ENCODE measurements at places on chromosomes 3 and 15. TPM values are rescaled to one million over a fixed set of nuclear protein-coding genes. Genes with fewer than 3 reads are reported as not detected.

GOLGA8J gene
- total RNA-seq, result 0.52 TPM

WDR6 gene
- total RNA-seq, result 114 TPM

HHATL gene
- not detected for total RNA-seq

LRRN1 gene
- total RNA-seq, result 6.6 TPM

C3orf80 gene
- total RNA-seq, result 1.4 TPM

GPR176 gene
- total RNA-seq, result 4.6 TPM

DNA sequence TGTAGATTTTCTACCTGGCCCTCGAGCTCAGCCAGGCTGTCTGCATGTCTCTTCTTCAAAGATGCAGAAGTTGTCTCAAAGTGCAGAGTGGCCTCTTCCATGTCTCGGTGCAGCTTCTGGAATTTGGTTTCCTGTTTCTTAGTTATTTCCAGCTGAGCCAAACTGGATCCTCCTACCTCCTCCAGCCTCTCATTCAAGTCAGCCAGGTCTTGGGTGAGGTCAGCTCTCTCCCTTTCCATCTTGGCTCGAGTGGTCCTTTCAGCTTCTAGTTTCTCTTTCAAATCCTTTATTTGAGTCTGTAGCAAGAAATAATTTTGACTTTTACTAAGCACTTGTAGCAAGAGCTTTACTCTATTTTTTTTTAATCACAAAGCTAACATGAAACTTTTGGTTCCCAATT, 81.8 kb downstream of the MYH15 start:
- H3K36me3 ChIP-seq, result no peaks in the 10 kb centered on the region
- H3K27me3 ChIP-seq, result no peaks in the 10 kb centered on the region
- H3K27ac ChIP-seq, result no peak overlapping the region
- DNase-seq, result no peak
- no peak overlapping the region for H3K4me3 ChIP-seq
- no peaks in the 10 kb centered on the region for H3K4me1 ChIP-seq

DNA sequence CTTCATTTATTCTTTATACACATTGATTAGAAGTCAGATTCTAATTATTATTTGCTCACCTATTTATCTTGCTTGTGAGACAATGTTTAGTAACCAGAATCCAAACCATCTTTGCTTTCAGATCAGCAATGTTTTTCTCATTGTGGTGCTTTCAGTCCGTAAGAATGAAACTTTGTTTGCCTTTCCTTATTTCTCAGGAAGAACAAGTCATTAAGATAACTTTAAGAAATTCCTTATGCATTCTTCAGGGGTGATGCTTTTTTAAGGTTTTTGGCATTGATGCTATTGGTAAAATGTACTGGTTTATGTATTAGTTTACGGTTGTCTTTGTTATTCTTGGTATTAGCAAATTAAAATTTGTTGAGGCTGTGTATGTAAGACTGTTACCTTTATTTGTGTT, 120.8 kb upstream of the POU1F1 start:
- no peaks in the 10 kb centered on the region for H3K27me3 ChIP-seq
- DNase-seq, result no peak
- H3K27ac ChIP-seq, result no peak overlapping the region
- no peak overlapping the region for H3K4me3 ChIP-seq

DNA sequence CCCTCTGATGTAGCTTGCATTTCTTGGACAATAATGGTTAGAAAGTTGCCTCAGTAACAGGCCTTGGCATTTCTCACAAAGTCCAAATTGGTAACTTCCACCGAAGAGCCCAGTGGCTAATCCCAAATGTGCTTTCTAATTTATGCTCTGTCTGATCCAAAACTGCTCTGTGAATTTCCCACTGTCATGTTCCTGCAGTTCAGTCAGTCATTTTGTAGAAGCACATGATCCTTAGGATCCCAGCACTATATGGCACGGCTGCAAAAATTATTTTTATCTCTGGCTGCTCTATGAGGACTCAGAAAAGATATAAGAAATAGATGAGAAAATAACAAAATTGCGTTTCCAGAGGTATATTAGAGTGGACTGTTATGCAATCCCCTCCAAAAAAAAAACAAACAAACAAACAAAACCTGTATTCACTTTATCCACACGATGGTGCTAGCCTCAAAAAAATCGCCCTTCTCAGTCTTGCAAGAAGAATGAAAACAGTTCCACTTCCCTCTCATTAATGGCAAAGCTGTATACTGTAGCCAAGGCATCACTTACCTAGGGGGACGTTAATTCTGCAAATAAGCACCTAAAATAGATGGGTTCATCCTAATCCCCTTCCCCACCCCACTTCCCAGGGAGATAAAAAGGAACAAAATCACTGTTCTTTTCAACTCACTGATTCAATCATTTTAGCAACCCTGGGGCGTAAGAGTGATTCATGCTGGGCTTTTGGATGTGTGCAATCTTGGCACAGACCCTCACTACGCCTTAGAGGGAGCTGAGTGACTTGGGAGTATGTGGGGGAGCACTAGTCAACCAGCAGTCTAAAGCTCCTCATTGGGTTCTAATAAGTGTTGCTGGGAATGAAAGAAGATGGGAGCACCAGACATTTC, 61.3 kb downstream of the TMCO5A start:
- no peak for DNase-seq
- no peak overlapping the region for H3K4me3 ChIP-seq
- H3K4me1 ChIP-seq, result peaks cover 5% of the 10 kb centered on the region
- no peaks in the 10 kb centered on the region for H3K27me3 ChIP-seq

DNA sequence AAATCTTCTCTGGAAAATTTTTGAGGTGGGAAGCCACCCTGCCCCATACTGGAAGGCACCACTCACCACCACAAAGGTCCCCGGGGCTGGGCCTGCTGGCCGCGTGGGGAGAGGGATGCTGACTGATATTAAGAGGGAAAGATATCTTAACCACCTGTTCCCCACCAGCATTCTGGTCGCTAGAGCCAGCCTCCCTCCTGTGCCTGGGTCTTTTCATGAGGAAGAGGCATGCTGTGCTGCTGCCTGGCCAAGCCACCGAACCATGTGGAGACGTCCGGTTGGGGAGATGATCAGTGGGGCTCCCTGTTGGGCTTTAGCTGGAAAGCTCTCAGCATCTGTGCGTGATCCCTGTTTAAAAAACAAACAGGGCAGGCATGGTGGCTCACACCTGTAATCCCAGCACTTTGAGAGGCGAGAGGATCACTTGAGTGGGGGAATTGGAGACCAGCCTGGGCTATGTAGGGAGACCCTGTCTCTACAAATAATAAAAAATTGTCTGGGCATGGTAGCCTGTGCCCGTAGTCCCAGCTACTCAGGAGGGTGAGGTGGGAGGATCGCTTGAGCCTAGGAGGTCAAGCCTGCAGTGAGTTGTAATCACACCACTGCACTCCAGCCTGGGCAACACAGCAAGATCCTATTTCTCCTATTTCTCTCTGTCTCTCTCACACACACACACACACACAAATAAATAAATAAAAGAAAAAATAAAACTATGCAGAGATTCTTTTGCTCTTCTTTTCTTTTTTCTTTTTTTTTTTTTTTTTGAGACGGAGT, 1.0 kb downstream of the KLHL18 start:
- H3K4me1 ChIP-seq, result peaks cover 44% of the 10 kb centered on the region
- peak overlapping the region; percentile 97 for H3K27ac ChIP-seq
- H3K4me3 ChIP-seq, result peak overlapping the region; percentile 78
- H3K27me3 ChIP-seq, result no peaks in the 10 kb centered on the region
- DNase-seq, result peak; percentile 81

DNA sequence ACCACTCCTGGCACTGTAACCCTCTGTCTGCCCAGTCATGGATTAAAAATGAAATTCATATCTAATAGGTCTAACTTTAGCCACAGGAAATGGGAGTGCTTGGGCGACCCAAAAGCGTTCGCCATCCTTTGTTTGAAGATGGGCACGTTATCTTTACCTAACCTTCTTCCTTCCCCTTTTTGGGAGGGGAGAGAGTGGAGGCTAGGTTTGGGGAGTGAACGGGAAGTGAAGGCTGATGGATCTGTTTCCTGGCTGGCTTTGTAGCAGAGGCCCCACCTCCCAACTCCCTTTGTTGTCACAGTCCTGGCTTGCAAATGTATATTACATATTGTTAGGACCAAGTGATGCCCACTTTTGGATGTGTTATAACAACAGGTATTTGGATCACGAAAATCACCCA, 98.1 kb upstream of the ARHGEF3 start:
- H3K4me1 ChIP-seq, result peaks cover 6% of the 10 kb centered on the region
- H3K4me3 ChIP-seq, result no peak overlapping the region
- H3K27ac ChIP-seq, result no peak overlapping the region
- no peaks in the 10 kb centered on the region for H3K27me3 ChIP-seq

DNA sequence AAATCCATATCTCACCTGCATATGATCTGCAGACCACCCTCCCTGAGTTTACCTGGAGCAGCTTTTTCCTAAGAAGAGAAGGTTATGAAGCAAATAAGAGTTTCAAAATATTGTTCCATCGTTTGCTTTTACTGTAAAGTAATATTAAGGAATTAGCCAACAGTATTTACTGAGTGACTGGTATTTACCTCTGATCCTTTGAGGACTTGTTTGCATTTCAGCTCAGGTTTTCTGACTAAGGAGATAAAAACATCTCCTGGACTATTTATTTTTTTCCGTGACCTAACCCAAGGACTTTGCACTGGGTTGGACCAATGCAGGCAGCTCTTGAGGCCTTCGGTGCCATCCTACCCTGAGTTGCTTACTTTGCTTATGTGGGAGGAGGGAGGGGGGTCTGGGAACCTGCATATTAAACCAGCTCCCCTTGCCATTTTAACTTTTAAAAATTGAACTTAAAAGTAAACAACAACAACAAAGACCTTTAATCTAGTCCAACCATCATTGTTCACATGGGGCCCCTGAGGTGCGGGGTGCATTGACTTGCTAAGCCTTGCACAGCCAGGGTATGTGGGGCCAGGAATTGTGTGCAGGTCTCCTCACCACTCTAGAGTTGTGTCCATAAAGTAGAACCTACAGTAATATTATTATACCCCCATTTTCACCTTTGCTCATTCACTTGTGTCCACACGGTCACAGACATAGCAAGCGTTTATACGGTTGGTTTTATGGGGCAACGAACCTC, 39.3 kb downstream of the TRAK1 start:
- no peaks in the 10 kb centered on the region for H3K27me3 ChIP-seq
- H3K4me3 ChIP-seq, result no peak overlapping the region
- peaks cover 20% of the 10 kb centered on the region for H3K4me1 ChIP-seq
- H3K27ac ChIP-seq, result no peak overlapping the region

GRCh38 chr15:45829336-45830153, 194.7 kb downstream of the SQOR start:
- H3K4me1 ChIP-seq, result no peaks in the 10 kb centered on the region
- no peaks in the 10 kb centered on the region for H3K36me3 ChIP-seq
- no peaks in the 10 kb centered on the region for H3K27me3 ChIP-seq
- no peak overlapping the region for H3K4me3 ChIP-seq
- DNase-seq, result no peak

DNA sequence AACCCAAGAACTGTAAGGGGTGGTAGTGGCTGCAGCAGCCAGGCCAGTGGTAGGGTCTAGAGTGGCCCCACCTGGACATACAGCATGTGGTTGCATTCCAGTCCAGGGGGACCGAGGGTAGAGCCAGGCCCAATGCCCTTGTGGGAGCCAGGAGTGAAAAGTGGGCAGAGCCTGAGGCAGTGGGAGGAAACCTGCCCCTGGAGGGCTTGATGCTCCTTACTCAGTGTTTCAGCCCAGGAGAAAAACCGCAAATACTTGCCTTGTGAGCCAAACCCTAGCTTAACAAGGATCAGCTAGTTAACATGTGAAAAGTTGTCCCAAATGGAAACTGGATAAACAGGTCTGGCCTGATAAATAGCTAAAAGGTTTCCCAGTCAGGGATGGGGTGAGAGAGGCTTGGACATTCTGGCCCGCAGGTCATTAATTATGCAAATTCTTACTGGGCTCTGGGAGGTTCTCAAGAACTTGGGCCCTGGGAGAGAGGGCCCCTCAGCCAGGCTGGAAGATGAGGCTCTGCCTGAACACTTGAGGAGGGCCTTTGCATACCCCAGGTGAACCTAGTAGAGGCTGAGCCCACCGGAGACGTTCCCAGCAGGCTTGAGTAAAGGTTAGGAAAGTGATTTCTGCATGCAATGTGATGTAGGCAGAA, 222.1 kb downstream of the THSD4 start:
- no peak overlapping the region for H3K4me3 ChIP-seq
- no peak overlapping the region for H3K27ac ChIP-seq
- no peak for DNase-seq
- H3K4me1 ChIP-seq, result no peaks in the 10 kb centered on the region
- H3K36me3 ChIP-seq, result no peaks in the 10 kb centered on the region
- no peaks in the 10 kb centered on the region for H3K27me3 ChIP-seq

DNA sequence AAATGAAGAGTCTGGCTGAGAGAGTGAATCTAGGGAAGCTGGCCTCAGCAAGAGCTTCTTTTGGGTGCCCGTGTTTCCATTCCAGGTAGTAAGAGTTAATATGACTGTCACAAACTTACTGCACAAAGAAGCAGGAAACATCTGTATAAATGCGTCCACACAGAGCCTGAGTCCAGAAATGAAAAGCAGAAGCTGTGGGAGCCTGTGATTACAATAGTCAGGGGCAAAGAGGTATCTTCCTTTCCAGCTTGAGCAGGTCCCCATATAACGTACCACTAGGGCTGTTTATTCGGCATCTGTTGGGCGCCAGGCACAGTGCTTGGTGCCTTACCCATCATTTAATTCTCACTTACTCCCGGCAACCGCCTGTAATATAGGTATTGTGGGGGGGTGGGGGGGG, 40.5 kb upstream of the B3GNT5 start:
- H3K27me3 ChIP-seq, result no peaks in the 10 kb centered on the region
- peak overlapping the region; percentile 82 for H3K27ac ChIP-seq
- DNase-seq, result no peak
- H3K36me3 ChIP-seq, result no peaks in the 10 kb centered on the region

GRCh38 chr3:84042399-84043106, 916.2 kb upstream of the CADM2 start:
- no peaks in the 10 kb centered on the region for H3K36me3 ChIP-seq
- H3K4me3 ChIP-seq, result no peak overlapping the region
- no peak overlapping the region for H3K27ac ChIP-seq

- peaks cover 13% of the 10 kb centered on the region for H3K36me3 ChIP-seq
- H3K27ac ChIP-seq, result no peak overlapping the region
- DNase-seq, result no peak
These were observed 25.8 kb upstream of the ANXA2 start for GRCh38 chr15:60423537-60423936.

All from spleen (tissue), 13 donors.